ENCODE measurements at places on chromosomes 13 and 19. TPM values are rescaled to one million over a fixed set of nuclear protein-coding genes. Genes with fewer than 3 reads are reported as not detected.

The C5AR2 gene
- 0.79 TPM for polyA plus RNA-seq

DNA sequence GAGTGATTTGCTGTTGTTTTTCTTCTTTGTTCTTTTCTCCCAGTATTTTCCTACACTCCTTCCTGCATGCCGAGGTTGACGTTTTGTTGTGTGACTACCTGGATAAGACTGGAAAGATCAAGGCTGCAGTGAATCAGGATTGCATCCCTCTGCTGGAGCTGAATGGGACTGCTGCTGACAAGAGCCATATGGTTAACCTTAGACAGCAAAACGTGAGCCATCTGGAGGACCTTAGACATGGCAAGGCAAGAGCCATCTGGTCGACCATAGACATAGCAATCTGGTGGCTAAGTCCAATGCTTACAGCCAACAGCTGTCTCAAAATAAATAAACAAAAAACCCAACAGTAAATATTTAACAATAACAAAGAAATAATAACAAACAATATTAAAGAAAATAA, 42.6 kb upstream of the ZNF91 start:
- DNase-seq = no peak

DNA sequence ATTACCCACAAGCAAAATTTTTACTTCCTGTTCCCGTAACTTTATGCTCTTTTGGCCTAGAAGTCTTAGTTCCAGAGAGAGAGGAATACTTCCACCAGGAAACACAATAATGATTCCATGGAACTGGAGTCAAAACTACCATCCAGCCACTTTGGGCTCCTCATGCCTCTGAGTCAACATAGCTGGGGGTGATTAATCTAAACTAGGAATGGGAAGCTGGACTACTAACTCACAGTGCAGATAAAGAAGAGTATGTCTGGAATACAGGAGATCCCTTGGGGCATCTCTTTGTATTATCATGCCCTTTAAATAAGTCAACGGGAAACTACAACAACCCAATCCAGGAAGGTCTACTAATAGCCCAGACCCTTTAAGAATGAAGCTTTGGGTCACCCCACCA, 8.9 kb upstream of the ELF1 start:
- DNase-seq = no peak

DNA sequence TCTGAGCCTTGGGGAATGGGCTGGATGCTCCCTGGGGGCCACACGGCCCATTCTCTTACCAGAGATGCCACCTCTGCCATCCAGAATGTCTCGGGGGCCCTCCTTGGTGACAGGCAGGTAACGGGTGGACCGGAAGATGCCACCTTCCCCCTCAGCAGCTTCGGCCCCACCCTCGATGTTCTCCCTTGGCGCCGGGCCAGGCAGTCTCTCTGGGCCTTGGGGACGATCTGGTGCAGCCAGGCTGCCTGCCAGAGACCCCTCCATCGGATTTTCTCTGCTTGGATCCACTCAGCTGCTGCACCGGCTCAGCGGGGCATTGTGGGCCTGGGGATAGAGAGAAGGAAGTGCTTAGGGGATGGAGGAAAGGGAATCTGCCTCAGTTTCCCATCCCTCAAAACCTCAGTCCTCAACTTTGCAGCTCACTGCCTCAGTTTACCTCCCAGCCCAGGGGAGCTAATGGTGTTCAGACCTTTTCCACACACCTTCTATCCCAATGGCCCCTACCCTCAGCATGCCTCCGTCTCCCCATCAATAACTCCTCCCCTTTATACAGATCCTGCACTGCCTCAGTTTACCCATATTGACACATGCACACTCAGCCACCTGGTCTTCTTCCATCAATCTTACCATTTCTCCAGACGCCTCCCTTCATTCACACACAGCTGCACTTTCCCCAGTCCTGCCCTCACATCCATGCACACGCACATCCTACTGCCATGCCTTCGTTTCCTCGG, 1.5 kb downstream of the WIZ start:
- DNase-seq = peak; percentile 71

The CEACAM16 gene
- not detected for polyA plus RNA-seq
